Ascending aorta (tissue), 2 donors: ENCODE measurements at places on chromosomes 6 and 20.
A peak's percentile ranks its signal among the peaks of the same experiment; 100 is the strongest.

DNA sequence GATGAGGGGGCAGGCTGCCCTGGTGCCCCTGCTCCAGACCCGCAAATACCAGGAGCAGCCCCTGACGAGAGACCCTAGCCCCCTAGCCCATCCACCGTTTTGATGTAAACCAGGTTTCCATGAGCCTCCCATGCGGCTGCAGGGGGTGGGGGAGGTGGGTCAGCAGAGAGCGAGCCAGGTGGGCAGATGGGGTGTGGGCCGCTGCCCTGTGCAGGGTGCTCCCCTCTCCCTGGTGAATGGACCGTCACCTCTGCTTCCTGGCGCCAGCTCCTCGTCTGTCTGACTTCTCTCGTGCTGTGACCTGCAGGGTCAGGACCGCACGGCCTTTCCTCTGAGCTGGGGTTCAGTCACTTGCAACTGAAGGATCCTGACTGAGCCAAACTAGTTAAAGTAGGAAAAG is 15.7 kb upstream of the BHLHE23 start:
- H3K27me3 ChIP-seq = peaks cover 6% of the 10 kb centered on the region
- no peaks in the 10 kb centered on the region for H3K4me1 ChIP-seq
- no peak for DNase-seq
- no peaks in the 10 kb centered on the region for H3K36me3 ChIP-seq

DNA sequence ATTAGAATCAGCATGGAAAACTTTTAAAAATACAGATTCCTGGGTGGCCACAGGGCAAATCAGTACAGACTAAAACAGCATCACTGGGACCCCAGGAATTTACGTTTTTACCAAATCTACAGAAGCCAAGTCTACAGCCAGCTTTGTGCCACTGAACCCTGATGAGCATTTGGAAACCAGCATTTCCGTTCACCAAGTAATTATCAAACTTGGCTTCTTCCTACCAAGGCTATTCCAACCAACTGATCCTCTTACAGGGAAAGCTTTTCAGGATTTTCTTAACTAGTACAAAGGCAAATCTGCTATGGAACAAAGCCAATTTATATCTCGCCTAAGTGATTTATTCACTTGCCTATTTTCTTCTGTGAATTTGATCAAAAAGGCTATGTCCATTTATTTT is 47.0 kb downstream of the PLAGL1 start:
- no peak overlapping the region for H3K4me3 ChIP-seq
- H3K4me1 ChIP-seq = no peaks in the 10 kb centered on the region
- no peak overlapping the region for H3K27ac ChIP-seq
- peaks cover 3% of the 10 kb centered on the region for H3K36me3 ChIP-seq
- no peaks in the 10 kb centered on the region for H3K27me3 ChIP-seq

DNA sequence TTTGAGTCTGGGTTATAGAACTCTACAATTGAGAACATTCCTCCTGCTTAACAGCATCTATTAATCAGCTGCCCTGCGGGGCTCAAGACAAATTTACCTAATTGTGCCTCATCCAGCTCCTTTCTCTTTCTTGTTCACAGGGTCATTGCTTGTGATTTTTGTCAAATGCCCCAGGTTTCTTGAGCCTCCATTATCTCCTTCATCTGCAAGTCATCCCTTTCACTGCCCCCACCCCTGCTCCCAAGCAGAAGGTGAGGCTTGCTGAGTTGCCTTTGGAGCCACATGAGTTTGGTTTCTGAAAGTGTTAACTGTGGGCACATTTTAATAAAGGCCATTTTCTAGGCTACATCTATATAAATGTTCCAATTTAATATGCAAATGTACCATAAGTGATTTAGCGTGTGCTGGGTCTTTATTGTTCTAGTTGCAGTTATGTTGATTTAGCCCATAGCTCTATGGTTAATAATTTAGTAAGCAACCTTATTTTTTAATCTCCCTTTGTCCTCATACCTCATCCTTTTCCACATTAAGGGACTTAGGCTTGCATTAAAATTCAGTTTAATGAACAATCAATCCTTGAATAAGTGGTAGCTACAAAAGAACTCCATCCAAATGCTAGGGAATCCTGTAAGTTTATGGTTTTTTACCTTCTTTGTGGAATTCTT is 56.1 kb downstream of the VSTM2L start:
- H3K36me3 ChIP-seq = no peaks in the 10 kb centered on the region
- H3K4me3 ChIP-seq = no peak overlapping the region
- no peak for DNase-seq
- H3K27me3 ChIP-seq = no peaks in the 10 kb centered on the region

DNA sequence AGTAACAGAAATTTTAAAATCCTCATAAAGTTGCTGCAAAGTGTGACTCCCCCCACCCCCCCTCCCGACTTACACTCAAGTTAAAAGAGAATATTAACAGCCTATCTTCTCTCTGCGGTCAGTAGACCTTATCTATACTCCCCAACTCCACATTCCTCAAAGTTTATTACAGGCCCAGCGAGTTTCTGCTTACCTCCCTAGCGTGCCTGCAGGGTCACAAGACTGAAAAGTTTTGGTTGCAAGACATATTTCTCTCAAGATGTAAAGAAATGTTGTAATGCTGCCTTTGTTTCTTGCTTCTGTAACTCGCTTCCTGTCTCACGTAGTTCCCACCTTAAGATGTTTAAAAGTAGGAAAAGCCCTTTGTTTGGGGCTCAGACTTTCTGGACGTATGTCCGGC is 699.6 kb downstream of the PHF3 start:
- no peaks in the 10 kb centered on the region for H3K4me1 ChIP-seq
- H3K4me3 ChIP-seq = no peak overlapping the region
- H3K36me3 ChIP-seq = no peaks in the 10 kb centered on the region
- H3K27me3 ChIP-seq = no peaks in the 10 kb centered on the region
- no peak for DNase-seq
- H3K27ac ChIP-seq = no peak overlapping the region

DNA sequence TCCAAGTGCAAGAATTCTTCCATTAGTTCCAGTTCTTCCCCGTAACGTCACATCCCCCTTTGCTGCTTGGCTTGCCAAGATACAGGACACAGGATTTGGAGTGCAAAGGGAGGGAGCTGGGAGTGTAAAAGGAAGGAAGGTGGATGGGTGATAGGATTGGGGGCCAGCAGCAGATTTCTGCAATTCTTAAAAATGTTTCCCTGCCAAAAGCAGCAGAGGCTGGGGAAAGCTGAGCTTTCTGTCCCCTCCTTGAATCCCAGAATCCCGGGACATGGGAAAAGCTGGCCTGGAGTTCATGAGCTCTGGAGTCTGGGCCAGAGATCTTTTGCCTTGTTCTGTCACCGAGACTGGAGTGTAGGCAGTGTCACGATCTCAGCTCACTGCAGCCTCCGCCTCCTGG is 60.0 kb upstream of the EPB41L1 start:
- peak overlapping the region; percentile 53 for H3K27ac ChIP-seq
- H3K36me3 ChIP-seq = no peaks in the 10 kb centered on the region
- H3K4me1 ChIP-seq = peaks cover 24% of the 10 kb centered on the region
- H3K27me3 ChIP-seq = no peaks in the 10 kb centered on the region

GRCh38 chr6:144835322-144835973 is 550.3 kb downstream of the UTRN start:
- no peaks in the 10 kb centered on the region for H3K27me3 ChIP-seq
- no peak overlapping the region for H3K4me3 ChIP-seq
- H3K36me3 ChIP-seq = peaks cover 33% of the 10 kb centered on the region
- H3K4me1 ChIP-seq = no peaks in the 10 kb centered on the region
- DNase-seq = no peak
- H3K27ac ChIP-seq = no peak overlapping the region

DNA sequence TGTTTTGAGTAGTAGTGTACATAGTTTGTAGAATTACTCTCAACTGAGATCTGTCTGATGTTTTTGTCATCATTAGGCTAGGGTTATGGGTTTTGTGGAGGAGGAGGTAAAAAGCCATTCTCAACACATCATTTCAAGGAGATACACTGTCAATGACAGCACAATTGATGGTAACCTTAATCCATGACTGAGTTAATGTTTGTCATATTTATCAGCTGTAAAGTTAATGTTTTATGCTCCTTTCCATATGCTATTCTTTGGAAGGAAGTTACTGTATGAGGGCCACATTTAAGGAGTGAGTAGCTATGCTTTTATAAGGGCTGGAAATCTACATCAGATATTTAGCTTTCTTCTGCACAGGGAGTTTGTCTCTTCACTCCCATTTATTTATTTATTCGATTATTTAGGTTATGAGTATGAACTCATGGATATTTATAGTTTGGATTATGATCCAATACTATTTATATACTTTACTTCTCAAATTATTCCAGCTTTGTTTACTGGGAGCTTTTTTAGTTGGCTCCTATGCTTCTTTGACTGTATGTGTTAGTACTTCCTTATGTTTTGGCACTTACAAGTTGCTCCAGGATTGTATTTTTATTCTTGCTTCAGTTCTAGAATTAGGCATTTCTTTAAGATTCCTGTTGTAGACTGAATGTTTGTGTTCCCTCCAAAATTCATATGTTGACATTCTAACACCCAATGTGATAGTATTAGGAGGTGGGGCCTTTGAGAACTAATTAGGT is 156.6 kb upstream of the HCRTR2 start:
- H3K27me3 ChIP-seq = no peaks in the 10 kb centered on the region
- DNase-seq = no peak
- H3K4me1 ChIP-seq = no peaks in the 10 kb centered on the region
- H3K36me3 ChIP-seq = no peaks in the 10 kb centered on the region
- no peak overlapping the region for H3K27ac ChIP-seq
- no peak overlapping the region for H3K4me3 ChIP-seq

DNA sequence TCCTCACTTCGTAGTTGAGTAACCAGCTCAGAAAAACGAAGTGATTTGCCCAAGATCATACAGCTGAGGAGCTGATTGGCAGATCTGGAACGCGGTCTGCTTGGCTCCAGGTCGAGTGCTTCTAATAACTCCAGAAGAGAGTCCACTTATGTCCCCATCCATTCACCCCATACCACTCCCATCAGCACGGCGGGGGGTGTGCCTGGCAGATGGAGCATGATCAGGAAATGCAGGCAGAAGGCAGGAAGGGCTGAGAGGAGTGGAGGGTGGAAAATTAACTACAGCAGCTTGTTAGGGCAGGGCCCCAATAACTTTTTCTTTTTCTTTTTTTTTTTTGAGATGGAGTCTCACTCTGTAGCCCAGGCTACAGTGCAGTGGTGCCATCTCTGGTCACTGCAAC is 15.0 kb downstream of the FITM2 start:
- no peak overlapping the region for H3K27ac ChIP-seq
- no peaks in the 10 kb centered on the region for H3K36me3 ChIP-seq
- H3K4me3 ChIP-seq = no peak overlapping the region
- no peaks in the 10 kb centered on the region for H3K27me3 ChIP-seq
- no peak for DNase-seq
- H3K4me1 ChIP-seq = no peaks in the 10 kb centered on the region

DNA sequence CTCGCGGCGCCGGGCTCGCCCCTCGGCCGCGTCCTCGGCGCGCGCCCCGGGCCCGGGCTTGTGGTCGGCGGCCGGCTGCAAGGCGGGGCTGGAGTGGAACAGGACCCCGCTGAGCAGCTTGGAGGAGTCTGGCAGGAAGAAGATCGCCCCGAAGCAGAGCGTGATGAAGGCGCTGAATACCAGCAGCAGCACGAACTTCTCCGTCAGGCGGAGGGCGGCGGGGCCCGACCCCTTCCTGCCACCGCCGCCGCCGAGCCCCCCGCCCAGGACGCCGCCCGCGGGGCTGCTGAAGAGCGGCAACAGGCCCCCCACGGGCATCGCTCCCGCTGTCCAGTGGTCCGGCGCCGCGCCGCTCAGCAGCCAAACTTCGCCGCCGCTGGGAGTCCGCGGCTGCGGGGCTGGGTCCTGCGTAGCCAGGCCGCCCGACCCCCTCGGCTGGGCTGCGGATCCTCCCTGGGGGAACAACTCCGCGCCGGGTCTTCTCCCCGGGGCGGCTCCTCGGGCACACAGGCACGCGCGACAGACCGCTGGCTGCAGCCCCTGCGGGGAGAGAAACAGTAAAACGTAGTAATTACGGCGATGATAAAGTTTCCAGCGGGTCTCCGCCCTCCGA is 707 bp downstream of the MAN1A1 start:
- DNase-seq = no peak
- H3K4me3 ChIP-seq = peak overlapping the region; percentile 97
- H3K27ac ChIP-seq = peak overlapping the region; percentile 94
- H3K36me3 ChIP-seq = no peaks in the 10 kb centered on the region
- peaks cover 11% of the 10 kb centered on the region for H3K4me1 ChIP-seq
- no peaks in the 10 kb centered on the region for H3K27me3 ChIP-seq

DNA sequence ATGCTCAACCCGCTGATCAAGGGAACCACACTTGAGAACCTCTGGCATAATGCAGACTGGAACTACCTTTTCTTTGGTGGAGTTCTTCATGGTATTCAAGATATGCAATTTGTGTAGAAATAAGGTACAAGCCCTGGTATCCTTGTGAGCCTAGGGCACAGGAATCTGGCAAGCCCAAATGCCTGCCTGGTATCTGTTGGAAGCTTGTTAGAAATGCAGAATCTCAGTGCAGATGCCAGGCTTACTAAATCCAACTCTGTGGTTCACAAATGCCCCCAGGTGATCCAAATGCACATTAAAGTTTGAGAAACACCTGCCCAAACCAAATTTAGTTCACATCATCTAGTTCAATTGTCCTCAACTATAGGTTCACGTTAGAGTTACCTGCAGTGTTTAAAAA is 159.8 kb upstream of the LAMP5 start:
- DNase-seq = no peak
- H3K27me3 ChIP-seq = no peaks in the 10 kb centered on the region
- no peaks in the 10 kb centered on the region for H3K36me3 ChIP-seq
- peaks cover 2% of the 10 kb centered on the region for H3K4me1 ChIP-seq
- no peak overlapping the region for H3K4me3 ChIP-seq

DNA sequence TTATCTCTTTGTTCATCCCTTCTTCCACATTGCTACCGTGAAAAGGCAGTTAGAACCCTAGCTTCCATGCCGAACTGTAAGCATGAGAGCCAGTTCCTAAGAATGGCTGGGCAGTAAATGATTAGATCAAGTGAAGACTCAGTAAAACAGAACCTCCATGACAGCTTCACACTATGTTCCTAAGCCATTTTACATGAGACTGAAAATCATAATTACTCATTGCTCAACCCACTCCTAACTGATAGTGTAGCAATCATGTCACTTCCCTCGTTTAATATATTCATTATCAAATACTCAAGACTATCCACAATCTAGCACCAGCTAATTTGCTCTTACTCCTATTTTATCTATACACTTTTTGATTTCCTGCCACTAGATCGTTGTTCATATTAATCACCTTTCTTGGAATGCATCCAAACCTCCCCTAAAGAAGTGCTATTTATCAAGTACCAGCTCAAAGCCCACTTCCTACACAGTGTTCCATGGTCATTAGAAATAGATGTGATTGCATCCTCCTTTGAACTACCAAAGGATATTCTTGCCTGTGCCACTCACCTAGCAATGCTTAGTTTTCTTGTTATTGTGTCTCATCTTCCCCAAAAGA is 6.0 kb downstream of the TMEM30A start:
- DNase-seq = no peak
- H3K36me3 ChIP-seq = no peaks in the 10 kb centered on the region
- H3K27ac ChIP-seq = no peak overlapping the region
- no peaks in the 10 kb centered on the region for H3K4me1 ChIP-seq
